Activated CD8-positive, alpha-beta memory T cell treated with anti-CD3 and anti-CD28 coated beads for 1 hour (primary cell): ENCODE measurements at places on chromosomes 7 and 10.

- no peak for DNase-seq
Measured at GRCh38 chr7:22183522-22184280, 173.3 kb downstream of the RAPGEF5 start.

- DNase-seq = no peak
Measured at GRCh38 chr10:44382981-44383748, 1.7 kb downstream of the CXCL12 start.

DNA sequence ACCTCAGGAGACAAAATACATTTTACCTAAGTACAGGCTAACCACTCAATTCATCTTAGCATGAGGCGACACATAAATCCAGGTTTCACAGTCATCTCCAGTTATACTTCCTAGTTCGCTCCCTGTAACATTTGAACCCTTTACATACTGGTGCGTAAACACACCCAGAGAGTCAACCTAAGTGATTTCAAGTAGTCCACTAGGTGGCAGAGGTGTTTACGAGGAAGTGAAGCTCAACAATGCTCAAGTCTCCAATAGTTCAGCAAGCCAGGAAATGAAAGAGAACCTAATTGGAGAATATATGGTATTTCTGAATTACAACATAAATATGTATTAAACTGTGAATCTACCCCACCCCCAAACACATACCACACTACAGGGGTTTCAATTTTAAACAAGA, 76.3 kb upstream of the ABCB5 start:
- DNase-seq = no peak

DNA sequence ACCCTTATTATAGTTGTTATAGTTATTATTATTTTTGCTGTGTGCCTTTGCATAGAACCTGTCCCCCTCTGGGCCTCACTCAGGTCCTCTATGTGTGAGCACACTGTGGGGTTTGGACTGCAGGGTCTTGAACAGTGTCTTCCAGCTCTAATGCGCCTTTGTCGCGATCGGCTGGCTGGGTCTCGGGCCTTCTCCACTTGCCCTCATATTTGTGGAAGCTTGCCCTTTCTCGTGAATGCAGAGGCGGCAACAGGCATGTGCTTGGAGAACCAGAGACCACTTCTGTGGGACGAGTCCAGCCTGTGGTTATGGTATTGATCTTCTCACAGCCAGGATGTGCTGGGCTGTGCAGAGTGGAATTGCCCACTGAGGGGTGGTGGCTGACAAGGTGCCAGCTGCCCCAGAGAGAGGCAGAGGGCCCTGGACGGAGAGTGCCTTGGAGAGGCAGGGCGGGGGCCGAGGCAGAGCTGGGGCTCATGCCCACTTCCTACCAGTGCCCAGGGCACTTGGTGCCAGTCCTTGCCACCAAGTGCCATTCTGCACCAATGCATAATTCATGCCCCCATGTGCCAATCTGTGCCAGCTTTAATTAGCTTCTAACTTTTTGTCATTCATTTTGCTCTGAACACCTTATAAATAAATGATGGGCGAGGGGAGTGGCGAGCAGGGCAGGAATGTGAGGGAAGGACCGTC, 6.8 kb upstream of the CDH23 start:
- DNase-seq = no peak

- no peak for DNase-seq
Measured at GRCh38 chr10:97128516-97129154, 57.1 kb downstream of the SLIT1 start.
